Glomerular endothelial cell (primary cell): ENCODE measurements at places on chromosomes 2 and 18.

- no peak for DNase-seq
Measured at GRCh38 chr18:8607776-8608742, 1.2 kb upstream of the RAB12 start.

- DNase-seq, result no peak
Measured at GRCh38 chr2:241858206-241859016, at the start of gene PDCD1. PDCD1 (minus strand) TSS chr2:241858894; CDS start chr2:241858838, 56 bp downstream.

GRCh38 chr18:36493349-36494159 is 196.0 kb downstream of the FHOD3 start:
- no peak for DNase-seq

DNA sequence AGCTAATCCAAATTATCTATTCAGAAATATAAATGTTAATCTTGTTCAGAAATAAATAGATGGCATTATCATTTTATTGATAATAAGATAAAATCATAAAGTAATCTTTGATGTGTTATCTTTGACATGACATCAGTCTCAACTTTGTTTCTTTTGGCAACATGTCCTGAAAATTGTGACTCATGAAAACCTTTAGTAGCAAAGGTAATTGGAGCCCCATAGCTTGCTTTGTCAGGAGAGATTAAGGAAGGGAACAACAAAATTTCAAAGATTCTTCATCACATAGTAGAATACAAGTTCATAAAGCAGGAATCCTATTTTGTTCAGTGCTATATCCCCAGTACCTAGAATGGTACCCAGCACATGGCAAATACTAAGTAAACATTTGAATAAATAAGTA is 165.4 kb downstream of the KCNE4 start:
- no peak for DNase-seq

DNA sequence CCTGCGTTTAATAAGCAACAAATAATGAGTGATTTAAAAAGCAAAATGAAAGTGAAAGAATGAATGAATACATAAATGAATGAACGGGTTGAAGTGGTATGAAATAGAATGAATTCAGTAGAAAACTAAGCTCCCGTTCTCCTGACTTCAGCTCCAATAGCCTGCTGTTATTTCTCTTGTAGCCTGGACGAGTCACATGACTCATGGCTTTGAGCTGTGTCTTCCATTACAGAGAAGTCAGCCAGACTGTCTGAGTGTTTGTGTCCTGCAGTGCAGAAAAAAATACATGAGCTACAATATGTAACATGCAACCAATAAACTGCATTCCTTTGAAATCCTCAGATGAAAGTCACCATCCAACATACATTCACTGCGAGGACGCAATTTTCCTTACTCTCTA is 21.2 kb downstream of the SCG2 start:
- no peak for DNase-seq

DNA sequence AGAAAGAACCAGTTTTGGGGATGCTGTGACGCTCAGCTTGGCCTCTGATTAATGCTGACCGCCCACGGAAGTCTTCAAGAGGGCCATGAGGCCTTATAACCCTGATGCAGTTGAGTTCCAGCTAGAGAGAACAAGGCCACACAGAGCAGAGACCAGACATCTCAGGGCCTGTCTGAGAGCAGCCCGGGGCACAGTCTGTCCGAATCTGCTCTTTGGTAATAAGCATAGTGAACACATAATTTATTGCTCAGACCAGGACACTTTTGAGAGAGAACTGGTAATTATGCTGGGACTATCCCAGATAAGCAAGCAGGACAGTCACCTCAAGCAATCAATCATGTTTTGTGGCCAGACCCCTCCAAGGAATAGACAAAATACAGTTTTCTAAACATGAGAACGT is 68.5 kb downstream of the STPG4 start:
- no peak for DNase-seq

DNA sequence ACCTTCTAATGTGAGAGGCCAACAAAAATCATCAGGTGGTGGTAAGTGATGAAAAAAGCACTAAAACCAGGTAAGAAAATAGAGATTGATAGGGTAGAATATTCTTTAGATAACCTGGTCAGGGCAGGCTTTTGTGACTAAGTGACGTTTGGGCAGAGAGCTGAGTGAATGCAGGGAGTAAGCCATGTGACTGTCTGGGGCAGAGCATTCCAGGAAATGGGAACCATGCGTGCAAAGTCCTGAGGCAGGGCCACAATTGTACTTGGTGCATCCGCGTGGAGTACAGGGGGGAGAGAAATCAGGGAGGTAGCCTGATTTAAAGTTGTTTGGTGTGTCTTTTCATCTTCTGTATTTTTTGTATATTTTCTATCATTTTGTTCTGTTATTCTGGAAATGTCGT is 102.5 kb downstream of the LYPD6B start:
- no peak for DNase-seq

- DNase-seq, result no peak
Measured at GRCh38 chr2:228916416-228917090, 354.5 kb downstream of the PID1 start.

- peak; percentile 4 for DNase-seq
Measured at GRCh38 chr2:240437861-240438809, 2.7 kb downstream of the GPC1 start.

- DNase-seq, result no peak
Measured at GRCh38 chr2:3132466-3132865, 245.2 kb downstream of the EIPR1 start.

GRCh38 chr2:50753234-50753633 is 278.7 kb downstream of the NRXN1 start:
- no peak for DNase-seq

DNA sequence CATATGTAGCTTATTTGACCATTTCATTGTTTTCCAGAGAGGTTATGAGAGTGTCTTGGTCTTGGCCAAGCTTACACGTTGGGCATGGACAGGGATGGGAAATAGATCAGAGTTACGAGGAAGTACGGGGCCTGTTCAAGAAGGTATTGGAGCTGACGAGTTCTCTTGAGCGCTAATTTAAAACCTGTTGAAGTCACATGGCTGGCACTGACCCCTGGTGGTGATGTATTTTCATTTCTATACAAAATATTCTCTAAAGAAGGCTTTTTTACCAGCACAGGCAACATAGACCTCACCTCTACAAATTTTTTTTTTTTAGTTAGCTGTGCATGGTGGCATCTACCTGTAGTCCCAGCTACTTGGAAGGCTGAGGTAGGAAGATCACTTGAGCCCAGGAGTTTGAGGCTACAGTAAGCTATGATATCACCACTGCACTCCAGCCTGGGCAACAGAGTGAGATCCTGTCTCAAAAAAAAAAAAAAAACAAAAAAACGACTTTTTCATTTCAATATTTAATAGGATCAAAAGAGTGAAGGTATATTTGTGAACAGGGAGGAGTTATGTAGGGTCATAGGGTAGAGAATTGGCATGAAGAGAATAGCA is 19.6 kb downstream of the UGP2 start:
- no peak for DNase-seq

GRCh38 chr2:107338059-107338458 is 452.1 kb upstream of the ST6GAL2 start:
- DNase-seq, result no peak

- DNase-seq, result no peak
Measured at GRCh38 chr2:176967911-176968450, 244.6 kb upstream of the HNRNPA3 start.

DNA sequence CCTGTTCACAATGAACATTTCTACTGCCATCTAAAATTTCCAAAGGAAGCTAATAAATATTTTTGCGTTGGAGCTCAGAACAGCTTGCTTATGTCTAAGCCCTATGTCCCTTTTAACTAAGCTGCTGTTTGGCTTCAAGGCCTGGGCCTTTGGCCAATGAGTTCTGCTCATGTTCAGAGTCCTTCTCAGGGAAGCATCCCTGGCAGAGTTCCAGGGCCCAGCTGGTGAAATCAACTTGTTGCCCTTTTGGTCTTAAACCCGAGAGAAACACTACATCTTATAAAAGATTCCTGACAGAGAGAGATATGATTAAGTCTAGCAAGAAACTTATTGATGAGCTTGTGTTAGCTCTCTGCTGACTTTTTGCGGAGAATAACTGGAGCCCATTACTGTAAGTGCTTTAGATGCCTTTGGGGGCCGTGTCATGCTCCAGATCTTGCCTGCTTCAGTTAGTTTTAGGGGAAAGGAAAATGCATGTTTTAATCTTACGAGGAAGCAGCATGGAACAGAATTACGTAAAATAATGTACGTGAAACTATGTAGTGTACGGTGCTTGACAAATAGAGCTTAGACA is 102.5 kb upstream of the NOSTRIN start:
- no peak for DNase-seq

DNA sequence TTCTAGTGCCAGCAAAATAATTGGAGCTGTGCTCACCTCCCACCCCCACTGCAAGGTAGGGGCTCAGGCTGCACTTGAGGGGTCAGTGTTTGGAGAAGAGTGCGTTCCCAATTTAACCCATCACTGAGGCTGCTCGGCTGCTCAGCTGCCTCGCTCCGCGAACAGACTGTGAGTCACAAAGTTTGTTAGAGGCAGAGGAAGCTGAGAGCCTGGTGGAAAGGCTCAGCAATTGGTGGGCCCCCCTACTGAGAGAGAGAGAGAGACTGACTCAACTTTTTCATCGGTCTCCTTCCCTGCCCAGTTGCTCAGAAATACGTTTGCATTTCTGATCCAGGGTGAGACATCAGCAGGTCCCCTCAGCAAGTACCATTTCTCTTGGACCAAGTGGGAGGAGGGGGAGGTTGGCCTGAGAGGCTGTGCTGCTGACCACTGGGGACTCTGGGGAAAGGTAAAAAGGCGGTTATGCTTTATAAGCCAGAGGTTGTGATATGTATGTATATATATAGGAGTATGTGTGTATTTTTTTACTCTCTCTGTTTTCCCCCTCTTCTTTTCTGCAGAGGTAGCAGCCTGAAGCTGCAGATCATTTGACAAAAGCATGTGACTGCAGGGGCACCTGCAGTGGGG is 1.5 kb downstream of the EFR3B start:
- no peak for DNase-seq

DNA sequence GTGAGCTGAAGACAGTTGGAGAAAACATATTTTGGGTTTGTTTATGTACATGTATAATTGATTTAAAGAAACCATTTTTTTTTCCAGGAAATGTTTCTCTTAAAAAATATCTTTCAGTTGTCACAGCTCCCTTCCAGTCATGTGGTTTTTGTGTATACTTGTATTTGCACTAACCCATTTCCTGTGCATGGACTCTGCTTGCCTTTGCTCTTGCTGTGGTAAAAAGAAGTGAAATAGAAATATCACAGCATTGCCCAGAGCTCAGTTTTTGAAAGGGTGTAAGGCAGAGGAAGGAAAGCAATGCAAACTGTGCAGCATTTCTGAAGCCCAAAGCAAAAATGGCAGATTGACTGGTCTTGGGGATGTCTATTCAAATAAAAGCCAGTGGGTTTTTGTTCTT is 10.4 kb upstream of the DOCK10 start:
- no peak for DNase-seq

GRCh38 chr18:44586782-44587524 is 93.7 kb upstream of the SETBP1 start:
- DNase-seq, result no peak

GRCh38 chr2:138948070-138948539 is 167.9 kb upstream of the NXPH2 start:
- peak; percentile 22 for DNase-seq

- DNase-seq, result no peak
Measured at GRCh38 chr2:26681656-26682055, 10.9 kb upstream of the KCNK3 start.

- no peak for DNase-seq
Measured at GRCh38 chr2:161384864-161385263, 31.2 kb upstream of the TBR1 start.

DNA sequence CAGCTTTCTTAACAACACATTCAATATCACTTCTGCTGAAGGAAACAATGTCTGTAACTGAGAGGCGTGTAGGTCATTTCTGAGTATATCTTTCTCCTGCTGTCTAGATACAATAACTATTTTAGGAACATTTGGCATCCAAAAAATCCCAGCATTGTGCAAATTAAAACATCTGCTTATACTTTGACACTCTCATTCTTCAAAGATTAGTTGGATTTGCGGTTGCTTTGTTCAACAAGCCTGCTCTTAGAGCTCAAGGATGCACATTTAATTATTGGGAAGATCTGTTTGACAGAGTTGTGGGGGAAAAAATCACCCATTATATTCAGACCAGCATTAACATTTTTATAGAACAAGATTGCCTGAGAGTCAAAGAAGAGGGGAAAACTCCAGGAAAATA is 449.5 kb upstream of the HNRNPA3 start:
- DNase-seq, result no peak

DNA sequence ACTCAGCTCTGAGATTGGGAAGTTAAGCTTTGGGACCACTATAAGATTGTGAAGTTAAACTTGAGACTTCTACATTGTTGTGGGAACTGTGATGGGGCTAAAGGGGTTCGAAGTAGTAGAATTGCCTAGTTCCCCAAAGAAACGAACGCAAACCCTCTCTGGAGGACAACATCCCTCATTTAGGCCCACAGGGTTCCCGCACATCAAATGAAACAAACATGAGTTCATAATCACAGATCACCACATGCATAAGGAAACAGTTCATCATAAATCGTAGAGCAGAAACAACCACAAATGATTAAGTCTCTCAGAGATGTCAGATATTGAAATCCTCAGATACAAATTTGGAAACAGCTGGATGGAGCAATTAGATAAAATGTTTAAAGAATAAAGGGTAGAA is 55.9 kb upstream of the HPCAL1 start:
- DNase-seq, result no peak

- no peak for DNase-seq
Measured at GRCh38 chr2:120703330-120703994, 32.2 kb upstream of the GLI2 start.

DNA sequence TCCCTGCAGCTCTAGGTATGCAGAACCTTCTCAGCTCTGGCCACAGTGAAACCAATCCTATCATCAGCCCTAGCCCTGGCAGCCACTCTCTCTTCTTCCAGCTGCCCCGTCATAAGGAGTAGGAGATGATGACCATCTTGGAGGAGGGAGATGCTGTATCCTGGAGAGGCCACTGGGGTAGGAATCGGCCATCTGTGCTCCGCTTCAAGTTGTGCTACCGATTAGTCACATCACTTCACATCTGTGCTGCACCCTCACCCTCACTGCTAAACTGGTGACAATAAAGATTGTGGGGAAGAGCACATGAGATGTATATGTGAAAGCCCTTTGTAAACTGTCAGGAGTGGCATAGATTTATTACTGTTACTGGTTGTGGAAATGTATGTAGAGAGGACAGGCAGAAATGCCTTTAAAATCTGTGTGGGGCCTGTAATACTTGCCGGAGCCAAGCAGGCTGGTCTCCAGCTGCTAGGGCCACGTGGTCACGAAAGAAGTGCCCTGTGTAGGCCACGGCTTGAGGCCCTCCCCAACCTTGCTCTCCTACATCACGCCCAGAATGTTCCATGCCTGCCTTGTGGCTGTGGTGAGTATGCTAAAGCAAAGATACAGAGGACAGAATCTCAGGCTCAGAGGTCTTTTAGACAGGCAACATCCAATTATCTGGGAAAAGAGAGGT is 236.8 kb downstream of the CLIP4 start:
- no peak for DNase-seq

DNA sequence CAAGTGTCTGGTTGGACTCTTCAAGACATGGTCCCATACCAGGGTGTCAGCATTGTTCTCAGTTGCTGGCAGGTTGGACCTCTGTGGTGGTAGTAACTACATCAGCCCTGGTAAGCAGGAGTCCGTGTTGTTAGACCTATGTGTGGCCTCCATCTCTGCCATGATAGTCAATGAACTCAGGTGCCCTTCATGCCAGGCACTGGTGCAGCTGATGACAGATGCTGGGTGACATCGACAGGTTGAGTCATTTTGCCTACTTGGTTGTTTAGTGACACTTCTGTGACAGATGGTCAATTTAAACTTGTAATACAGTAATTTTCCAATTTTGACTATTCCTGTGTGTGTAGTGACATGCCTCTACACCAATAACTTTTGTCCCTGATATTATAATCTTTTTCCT is 189.7 kb downstream of the SP3 start:
- DNase-seq, result no peak

GRCh38 chr2:3212984-3213383 is 164.6 kb downstream of the EIPR1 start:
- no peak for DNase-seq
